ENCODE measurements at places on chromosomes 1 and 21.
A peak's percentile ranks its signal among the peaks of the same experiment; 100 is the strongest.

DNA sequence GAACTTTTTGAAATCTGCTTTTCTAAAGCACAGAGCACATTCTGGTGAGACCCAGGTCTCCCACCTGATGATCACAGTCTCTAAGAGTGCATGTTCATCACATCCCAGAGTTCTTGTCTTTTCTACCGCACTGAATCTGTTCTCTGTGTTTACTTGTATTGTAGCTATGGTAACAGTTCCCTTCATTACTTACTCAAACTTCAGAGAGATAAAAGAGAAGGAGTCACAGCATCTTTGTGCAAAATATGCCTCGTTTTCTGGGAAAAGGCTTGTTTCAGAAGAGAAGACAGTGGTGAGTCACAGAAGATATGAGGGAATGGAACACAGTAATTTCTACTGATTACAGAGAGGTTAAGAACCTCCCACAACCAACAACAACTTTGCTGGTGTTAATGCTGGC is 580.6 kb downstream of the PLA2G4A start:
- no peak for DNase-seq

DNA sequence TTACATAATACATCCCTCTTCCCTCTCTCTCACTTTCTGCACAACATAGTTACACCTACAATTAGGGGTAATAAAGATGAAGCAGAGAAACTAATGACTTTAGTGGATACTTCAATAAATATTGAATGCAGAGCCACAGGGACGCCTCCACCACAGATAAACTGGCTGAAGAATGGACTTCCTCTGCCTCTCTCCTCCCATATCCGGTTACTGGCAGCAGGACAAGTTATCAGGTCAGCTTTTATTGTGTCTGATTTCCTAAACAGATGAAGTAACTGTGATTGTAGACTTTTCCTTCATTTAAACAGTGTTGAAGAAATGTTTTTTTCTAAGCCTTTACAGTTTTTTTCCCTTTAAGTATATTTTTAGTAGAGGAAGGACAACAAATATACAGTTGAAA is 281.6 kb downstream of the TPR start:
- DNase-seq: no peak

DNA sequence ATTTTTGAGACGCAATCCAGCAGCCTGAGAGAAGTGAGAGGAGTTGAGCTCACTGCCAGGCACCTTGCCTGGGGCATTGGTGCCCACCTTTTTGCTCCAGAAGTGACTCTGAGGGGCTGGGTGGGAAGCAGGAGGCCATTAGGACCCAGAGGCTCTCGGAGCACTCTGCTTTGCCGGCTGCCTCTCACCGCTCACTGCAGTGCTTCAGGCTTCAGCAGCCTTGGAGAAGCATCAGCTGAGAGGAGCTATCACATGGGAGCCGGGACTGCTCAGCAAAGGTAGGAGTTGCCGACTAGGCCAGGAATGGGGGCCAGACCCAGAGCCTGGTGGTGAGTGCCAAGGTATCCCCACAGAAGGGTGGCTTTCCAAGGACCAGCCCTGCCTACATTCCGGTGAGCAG is at the start of gene GPR61:
Gene GPR61, plus strand, starts transcription at position 197 of the 400 bp plus-strand sequence. CDS start 3,151 bp downstream, outside the sequence.
- no peak for DNase-seq

- no peak for DNase-seq
Observed at GRCh38 chr1:81899214-81899821, 98.6 kb downstream of the ADGRL2 start.

DNA sequence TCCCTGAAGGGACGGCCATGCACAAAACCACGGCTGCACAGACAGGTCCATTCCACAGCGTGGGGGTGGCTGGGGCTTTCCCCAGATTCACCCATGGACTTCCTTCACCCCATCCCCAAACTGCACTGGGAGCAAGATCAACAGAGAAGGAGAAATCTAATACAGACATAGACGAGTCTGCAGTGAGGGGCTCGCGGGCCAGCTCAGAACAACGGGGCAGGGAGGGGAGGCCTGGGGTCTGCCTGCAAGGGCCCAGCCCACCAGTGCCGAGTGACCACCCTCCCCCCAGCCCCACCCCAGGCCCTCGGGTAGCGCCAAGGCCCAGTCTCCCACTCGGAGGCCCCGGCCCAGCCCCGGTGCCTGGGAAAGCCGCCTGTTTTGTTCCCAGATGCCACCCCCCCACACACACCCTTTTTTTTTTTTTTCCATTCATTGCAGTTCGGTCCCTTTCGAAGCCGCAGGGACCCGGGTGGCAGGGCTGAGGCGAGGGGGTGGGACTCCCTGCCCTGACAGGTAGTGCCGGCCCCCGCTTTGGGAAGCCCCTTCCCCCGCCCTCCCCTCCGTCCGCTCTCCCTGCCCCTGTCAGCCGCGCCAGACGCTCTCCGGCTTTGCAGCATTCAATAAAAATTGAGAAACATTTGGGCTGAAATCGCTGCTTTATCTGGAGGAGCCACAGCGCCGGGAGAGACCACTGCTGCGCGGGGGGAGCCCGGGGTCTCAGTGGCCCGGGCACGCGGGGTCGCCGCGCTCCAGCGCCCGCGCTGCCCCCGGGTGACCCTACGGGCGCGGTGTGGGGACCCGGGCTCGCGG is 543 bp upstream of the EPHB2 start:
- no peak for DNase-seq

DNA sequence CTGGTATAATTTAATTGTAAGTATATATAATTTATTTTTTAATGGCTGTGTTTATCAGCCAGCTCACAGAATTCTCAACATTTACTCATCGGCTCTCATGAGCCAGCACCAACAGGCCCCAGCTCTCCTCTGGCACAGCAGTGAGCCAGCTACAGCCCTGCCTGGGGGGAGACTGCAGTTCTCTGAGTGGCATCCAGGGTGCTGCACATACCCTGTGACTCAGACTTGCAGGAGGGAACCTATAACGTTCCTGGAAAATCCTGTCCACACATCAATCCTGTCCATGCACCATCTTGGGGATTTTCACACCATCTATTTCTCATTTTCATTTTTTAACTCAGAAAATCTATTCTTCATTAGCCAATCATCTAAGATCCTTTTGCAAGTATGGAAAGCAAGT is 36.5 kb downstream of the FHAD1 start:
- DNase-seq: no peak

DNA sequence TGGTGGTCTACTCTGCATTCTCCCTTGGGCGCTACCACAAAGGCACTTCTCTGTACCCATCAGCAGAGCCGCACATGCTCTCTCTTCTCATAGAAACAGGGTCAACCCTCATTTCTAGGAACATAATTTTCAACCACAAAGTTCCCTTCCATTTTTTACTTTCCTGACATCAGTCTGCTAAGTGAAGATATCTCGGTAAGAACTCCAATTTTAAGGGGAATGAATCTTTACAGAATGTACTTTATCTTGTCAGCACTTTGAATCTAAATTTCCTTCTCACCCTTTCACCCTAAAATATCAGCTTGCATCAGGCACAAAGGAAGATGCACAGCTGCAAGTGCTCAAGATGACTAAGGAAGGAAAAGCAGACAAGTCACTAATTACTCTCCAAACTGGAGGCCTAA is 545.9 kb downstream of the SMYD3 start:
- DNase-seq: no peak

DNA sequence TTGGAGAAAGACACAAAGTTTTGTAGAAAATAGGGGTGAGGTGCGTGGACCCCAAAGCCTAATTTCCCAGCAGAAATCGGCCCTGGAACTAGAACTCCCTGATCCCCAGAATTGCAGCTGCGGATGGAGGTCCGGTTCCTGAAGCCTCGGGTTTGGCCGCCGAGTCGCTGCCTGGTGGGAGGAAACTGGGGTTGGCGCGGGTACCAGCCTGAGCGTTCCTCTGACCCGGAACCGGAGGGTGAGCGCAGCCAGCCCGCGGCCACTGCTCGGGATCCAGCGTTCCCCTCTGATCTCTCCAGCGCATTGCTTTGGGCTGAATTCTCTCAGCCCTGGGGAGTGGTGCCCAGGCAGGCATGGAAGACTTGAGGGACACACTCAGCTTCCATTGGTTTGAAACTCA is 1.6 kb downstream of the ST6GALNAC5 start:
- no peak for DNase-seq

GRCh38 chr1:227905573-227906487 is 41.9 kb downstream of the WNT9A start:
- no peak for DNase-seq

DNA sequence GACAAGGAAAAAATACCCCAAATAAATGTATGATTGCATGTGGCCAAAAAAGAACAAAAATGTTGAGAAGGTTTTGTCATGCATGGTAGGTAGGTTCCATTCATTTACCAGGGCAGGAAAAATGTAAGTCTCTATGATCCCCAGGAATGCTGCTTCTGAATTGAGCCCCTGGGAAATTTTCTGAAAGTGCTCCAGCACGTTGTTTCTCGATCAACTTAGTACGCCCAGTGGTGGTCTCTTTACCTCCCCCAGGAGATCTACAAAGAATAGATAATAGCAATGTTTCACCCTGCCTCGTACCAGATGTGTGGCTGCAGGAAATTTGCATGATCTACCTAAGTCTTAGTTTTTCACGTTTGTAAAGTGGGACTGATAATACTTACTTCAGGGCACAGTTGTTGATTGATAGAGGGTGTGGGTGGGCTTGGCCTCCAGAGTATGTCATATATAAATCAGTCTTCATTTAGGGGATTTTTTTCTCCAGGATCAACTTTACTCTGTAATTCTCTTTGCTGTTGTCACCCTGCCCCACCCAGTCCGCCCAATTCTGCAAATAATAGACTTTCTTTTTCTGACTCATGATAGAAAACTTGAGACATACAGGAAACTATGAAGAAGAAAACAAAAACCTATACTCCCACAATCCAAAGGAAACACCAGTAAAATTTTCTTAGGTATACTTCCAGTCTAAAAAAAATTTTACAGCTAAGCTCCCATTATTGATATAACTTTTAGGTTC is 462.0 kb upstream of the RUNX1 start:
- no peak for DNase-seq

GRCh38 chr1:206704226-206704625 is 19.5 kb downstream of the MAPKAPK2 start:
- DNase-seq: no peak

- peak; percentile 59 for DNase-seq
Observed at GRCh38 chr1:201042779-201043461, 19.4 kb upstream of the KIF21B start.

- DNase-seq: no peak
Observed at GRCh38 chr1:84757301-84757700, 67.0 kb upstream of the SSX2IP start.

DNA sequence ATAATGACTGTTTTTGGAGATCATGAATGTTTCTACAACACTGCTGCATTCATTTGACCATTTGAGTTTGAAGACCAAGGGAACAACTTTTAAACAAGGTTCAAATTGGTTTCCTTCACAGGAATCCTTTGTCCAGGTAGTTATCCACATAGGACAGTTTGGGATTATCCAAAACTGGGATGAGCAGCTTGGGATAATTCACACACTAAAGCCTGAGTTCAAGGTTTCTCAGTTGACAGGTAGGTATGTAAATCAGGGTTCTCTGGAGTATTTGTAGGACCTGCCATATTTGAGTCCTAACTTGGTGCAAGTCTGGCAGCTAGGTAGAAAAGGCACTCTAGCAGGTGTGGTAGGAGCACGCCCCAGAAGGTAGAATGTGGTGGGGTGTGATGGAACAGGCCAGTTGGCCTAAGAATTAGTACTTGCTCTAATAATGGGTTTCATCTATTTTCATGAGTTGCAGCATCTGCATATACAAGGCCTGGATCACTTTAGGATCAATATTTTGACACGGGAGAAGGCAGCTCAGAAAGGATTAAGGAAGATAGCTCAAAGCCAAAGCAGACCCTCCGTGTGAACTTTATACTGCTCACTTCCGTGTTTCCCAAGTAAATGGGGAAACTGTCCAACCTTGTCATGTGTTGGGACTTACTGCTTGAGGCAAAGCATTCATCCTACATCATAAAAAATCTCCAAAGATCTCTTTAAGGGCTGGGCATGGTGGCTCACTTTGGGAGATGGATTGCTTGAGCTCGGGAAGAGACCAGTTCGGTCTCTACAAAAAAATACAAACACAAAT is 14.1 kb upstream of the RAB42 start:
- DNase-seq: no peak

DNA sequence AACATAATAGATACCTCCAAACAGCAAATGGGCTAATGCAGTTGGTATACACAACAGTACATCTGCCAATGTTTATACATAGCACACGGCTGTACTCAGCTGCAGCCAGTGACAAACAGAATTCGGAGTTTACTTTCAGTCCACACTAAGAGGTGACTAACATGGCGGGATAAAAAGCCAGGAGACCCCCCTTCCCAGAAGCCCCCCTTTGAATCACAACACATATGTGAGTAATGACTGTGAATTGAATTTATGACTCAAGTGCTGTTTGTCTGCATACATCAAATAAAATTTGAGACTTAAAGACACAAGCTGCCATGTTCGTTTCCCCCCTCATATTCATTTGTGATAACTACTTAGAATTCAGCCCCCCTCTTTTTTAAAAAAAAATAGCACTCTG is 113.2 kb downstream of the RUNX1 start:
- DNase-seq: no peak

- DNase-seq: no peak
Observed at GRCh38 chr1:12420171-12420570, 190.3 kb downstream of the VPS13D start.

GRCh38 chr1:186837806-186838205 is 9.1 kb downstream of the PLA2G4A start:
- no peak for DNase-seq

- DNase-seq: no peak
Observed at GRCh38 chr1:170675865-170676264, 11.9 kb downstream of the PRRX1 start.

All from effector CD8-positive, alpha-beta T cell (primary cell).